ENCODE measurements at places on chromosomes 6 and 20.

GRCh38 chr20:50995506-50995905 is 27.4 kb downstream of the KCNG1 start:
- DNase-seq = no peak

GRCh38 chr6:33763483-33763882 is 16.8 kb upstream of the IP6K3 start:
- DNase-seq = no peak

DNA sequence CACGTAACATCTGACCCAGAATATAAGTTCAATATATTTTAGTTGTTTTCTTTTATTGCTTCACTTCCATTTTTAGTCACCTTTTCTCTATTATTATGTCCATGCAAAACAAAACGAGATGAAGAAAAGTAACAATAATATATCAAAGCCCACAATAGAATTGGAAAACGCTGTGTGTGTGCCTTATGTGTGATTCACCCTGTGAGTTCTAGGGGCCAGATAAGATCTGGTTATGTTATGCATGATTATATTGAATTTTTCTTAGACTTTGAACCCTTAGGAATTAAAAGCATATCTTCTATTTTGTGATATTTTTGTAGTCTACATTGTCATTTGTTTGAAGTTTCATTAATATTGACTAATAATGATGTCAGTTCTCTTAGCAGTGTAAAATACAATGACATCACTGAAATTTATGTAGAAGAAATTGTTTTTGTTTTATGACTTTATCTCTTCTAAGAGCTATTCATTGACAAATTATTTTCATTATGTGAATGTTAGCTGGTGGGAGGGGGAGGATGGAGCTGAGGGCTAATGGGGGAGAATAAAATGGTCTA is 243.6 kb downstream of the TFAP2B start:
- DNase-seq = no peak

DNA sequence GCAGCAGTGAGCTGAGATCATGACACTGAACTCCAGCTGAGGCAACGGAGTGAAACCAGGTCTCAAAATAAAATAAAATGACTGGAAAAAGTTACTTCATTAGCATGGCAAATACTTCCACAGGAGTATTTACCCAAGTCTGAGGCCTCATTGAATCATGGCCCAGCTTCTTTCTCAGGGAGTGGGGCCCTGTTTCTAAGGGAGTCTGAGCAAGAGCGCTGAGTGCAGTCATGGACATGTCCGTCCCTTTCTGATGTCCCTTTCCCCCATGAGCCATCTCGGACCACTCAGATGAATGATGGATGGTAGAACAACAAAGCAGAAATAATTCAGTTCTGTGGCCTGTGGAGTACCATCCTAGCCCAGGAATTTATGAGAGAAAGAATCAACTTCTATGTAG is 7.8 kb upstream of the DTD1 start:
- no peak for DNase-seq

GRCh38 chr20:10511170-10511508 is 76.0 kb downstream of the SLX4IP start:
- DNase-seq = no peak

- no peak for DNase-seq
These were observed 18.0 kb upstream of the TBC1D22B start for GRCh38 chr6:37239526-37239925.

DNA sequence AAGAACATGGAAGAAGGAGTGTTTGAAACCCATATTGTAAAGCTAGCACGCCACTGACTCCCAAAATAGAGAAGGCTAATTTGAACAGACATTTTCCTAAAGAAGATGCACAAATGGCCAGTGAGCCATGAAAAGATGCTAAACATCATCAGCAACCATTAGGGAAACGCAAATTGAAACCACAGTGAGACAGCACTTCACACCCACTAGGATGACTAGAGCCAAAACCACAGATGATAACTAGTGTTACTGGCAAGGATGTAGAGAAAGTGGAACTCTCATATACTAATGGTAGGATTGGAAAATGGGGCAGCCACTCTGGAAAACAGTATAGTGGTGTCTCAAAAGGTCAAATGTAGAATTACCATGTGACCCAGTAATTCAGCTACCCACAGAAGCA is 58.2 kb downstream of the BMP7 start:
- DNase-seq = no peak

GRCh38 chr6:44920952-44921491 is 407.1 kb upstream of the RUNX2 start:
- no peak for DNase-seq

DNA sequence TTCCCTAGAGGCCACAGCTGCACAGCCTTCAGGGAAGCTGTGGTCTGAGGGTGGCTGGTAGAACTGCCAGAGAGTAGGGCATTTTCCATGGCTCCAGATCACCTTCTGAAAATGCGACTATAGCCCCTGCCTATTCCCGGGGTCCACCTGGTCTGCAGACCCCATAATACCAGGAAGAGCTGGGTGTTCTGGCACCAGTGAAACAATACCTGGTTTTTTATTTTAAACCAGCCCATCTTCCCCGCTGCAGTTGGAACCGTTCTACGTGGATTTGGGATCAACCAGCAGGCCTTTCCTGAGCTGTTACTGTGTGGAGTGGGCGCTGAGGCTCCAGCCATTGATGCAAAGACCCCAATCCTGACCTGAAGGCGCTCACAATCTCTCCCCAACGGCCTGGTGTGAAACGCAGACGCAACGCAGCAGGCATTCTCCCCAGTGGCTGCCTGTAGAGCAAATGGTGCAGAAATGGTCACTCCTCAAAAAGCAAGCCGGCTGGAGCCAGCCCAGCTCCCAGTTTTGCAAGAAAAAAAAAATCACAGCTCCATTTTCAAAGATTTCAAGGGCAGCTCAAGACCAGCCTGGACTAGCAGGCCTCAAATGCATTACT is 11.3 kb downstream of the NPEPL1 start:
- DNase-seq = peak; percentile 38

DNA sequence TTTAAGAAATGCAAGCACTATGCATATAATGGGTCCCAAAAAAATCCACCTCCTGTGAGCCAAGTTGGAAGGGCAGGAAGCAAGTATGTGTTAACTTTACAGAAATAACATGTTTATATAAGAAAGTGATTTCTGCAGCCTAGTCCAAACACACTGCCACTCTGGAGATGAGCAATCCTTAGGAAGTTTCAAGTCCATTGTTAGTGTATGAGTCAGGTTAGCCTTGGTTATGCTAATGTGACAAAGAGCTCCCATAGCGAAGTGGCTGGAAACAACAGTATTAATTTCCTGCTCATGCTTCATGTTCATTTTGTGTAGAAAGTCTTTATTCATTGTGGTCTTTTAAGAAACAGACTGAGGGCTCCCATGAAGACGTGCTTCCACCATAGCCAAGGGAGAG is 121.4 kb downstream of the TBXT start:
- no peak for DNase-seq

DNA sequence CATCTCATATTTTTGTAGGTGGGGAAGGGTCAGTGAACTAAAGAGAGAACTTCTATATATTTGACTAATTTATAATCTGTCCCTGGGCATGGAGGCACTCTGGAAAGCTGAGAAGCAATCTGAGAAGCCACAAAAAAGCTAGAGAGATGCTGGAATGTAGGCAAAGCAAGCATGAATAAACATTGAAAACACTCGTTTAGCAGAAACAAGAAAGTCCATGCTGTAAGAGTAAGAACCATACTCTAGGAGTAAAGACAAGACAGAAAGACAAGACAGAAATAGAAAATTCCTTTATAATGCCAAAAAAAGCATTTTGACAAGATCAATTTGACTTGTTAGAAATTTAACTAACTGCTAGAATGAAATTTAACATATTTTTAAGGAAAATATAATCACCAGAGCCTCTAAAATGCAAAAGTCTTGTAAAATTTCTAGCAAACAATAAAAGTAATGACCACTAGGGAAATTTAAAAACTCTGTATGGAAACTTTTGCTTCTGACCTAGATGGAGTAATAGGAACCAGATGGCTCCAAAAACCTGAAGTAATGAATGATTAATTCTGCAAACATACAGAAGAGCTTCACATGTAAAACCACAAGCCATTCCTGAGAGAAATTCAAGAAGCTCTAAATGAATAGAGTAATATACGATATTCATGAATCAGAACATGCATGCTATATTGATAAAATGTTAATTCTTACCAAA is 625.7 kb upstream of the PTCHD4 start:
- DNase-seq = no peak

GRCh38 chr6:11129908-11130565 is 18.5 kb upstream of the ERVFRD-1 start:
- DNase-seq = no peak

- DNase-seq = no peak
These were observed 90.6 kb upstream of the B3GAT2 start for GRCh38 chr6:71047417-71047816.

GRCh38 chr20:63498960-63499337 is at the start of gene EEF1A2:
Gene EEF1A2 (minus strand): TSS chr20:63499083. CDS start chr20:63497763, 1,320 bp downstream.
- no peak for DNase-seq

DNA sequence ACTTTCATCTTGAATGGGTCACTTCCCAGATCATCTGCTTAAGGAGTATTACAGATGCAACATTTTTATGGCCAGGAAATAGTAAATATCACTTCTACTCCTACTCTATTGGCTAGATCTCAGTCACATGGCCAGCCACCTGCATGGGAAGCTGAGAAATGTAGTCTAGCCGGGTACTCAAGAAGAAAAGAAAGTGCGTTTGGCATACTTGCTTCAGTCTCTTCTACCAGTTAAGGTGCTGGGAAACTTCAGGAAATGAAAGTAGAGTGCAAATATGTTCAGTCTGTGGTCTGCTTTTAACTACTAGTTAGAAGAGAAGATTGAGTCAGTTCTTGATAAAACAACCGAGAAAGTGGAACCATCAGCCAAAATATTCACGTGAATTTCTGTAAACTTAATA is 129.2 kb downstream of the PDSS2 start:
- no peak for DNase-seq

DNA sequence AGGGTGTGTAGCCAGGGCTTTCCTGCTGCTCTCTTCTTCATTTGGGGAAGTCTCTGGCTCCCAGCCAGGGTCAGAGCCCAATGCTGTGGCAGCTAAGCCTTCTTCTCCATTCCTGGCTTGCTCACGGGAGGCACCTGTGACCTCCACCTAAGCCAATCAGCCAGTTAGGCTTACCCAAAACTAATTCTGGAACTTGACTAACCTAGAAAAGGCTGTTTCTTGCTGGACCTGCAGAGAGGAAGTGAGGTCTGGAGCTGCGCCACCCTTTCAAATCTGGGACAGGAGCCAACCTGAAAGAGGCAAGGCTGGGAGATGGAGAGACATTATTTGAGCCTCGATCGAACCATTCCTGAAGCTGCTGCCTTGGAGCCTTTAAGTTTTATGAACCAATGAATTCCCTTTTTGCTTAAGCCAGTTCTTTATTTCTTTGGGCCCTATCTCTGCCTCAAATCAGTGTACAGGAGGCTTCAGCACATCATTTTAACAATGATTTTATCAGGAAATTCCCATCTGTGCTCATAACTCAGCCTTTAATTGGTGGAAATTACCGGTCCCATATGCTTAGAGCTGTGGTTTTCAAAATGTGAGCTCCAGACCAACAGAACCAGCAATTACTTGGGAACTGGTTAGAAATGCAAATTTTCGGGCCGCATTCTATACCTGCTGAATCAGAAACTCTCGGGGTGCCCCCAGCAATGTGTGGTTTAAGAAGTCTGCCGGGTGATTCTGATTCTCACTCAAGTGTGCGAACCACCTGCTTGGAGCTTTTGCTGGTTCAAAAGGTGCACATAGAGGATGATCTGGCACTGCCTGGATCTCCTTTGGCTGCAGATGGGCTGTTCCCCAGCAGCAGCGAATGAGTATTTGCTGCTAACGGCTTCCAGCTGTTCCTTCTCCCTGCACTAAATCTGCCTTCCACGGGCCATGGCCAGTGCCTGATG is 97.4 kb upstream of the RNF24 start:
- DNase-seq = no peak

DNA sequence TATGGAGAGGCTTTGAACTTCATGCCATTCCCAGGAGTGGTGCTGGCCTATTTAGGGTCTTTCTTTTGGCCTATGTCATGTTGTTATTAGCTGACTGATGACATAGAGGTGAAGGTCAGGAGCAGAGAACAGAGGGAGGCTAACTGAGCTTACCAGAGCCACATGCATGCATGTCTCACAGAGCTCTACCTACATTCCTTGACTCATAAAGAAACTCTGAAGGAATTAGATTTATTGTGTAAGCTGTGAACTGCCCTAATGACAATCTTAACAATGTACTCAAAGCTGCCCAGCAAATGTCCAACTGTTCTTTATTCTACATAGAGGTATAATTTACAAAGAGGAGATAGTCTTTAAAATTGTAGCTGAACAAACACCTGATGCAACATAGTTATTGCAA is 192.7 kb upstream of the CNR1 start:
- DNase-seq = no peak

DNA sequence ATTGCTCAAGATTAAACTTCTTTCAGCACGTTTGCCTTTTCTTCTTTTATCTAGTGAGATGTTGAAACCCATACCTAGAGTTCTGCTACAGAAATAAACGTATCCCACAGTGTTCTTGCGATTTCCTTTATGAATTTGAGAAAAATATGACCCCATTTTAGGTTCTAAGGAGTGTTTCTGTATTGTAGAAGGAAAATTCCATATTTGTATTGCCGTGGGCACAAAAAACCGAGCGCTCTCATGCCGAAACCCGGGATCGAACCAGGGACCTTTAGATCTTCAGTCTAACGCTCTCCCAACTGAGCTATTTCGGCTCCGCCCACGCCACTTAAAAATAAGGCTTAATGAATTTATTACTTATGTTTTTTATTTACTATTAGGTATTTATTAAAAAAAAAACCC is 23.7 kb downstream of the ZNF311 start:
- DNase-seq = peak; percentile 92

DNA sequence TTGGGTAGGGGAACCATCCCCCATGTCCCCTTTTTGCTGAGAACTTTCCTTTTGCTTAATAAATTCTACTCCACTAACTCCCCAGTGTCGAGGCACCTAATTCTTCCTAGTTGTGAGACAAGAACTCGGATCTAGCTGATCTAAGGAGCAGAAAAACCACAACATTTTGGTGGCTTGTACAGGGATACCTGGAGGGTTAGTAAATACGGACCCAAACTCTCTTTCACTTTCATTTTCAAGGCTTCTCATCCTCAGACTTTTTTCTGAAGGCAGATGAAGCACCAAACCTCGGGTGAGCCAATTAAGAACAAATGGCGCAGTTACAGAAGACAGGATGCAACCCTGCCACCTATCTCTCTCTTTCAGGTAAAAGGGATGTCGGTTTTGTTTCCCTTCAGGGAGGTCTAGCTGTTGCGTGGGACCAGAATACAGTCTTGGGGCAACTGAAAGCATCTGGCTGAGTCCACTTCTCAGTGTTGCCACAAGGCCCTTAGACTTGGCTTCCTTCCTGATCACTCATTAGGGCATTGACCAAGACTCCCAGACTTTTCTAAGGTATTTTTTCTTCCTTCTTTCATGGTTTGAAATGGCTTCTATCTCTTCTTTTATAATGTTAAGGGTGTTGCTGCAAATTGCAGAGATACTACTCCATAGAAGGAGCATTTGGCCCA is 11.1 kb upstream of the HTR1B start:
- no peak for DNase-seq

GRCh38 chr6:75842191-75842590 is 93.2 kb downstream of the MYO6 start:
- no peak for DNase-seq

- DNase-seq = no peak
These were observed 207.3 kb downstream of the GMDS start for GRCh38 chr6:2038092-2038491.

All from activated CD8-positive, alpha-beta memory T cell treated with anti-CD3 and anti-CD28 coated beads, Interleukin-2, amount 50 U/mL, for 48 hours (primary cell).